ENCODE measurements at places on chromosomes 2 and 18.

GRCh38 chr2:231169488-231169887 lies 28.9 kb upstream of the ARMC9 start:
- no peak for DNase-seq

DNA sequence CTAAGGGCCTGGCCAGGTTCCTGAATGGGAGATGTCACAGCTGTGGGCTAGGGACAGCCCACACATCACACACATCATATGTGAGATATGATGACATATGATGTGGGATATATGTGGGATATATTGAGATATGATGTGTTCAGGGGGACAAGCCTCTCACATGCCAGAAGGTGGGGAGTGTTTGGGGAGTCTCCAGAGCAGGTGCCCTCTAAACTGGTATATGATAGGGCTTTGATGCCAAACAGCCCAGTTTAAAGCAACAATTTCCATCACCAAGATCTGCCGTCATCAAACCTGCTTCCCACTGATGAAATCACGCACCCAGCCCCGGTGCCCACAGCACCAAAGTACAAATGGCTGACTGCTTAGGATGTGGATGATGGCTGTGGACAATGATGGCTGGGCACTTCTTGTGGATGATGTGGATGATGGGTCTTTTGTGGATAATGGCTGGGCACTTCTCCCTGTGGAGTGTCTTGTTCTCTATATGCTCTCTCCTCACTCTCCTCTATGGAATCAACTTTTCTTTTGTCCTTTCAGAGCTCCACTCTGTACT lies 50.9 kb downstream of the FBLN7 start:
- DNase-seq = no peak

DNA sequence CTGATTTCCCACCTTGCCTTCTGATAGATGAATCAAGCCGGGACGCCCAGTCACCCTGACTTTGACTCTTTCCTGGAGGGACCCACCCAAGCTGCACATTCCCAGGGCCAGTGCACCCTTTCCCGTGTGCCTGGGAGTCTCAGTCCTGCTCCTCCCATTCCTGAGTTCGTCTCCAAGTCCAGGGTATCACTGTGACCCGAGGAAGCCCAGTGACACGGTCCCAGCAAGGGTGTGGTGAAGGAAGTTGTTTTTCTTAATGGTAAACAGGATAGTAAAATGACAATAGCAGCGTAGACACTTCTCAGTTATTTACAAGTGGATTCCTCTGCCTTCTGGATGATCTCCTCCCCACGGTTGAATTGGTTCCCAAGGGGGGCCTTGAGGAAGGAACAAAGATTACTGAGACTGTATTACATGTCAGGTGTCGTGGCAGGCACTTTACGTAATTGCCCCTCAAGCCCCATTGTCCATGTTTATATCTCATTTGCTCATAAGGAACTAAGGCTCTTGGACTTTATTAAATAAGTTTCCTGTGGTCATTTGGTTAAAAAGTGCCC lies 123.3 kb downstream of the PRKCE start:
- no peak for DNase-seq

GRCh38 chr2:70043252-70043875 lies 43.9 kb upstream of the PCBP1 start:
- DNase-seq = no peak

DNA sequence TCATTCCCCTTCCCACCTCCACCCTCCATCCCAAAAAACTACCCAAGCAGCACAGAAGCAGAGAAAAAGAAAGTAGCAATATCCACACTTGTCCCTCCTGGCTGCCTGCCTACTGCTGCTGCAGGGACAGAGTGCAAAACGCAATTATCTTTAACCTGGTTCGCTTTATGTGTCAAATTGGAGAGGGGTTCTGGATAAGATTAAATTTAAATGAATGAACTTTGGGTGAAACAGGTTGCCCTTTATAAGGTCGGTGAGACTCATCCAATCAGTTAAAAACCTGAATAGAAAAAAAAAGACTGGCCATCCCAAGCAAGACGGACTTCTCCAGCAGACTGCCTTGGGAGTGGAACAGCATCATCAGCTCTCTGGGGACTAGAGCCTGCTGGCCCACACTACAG lies 62.6 kb downstream of the ANKRD44 start:
- peak; percentile 87 for DNase-seq

- no peak for DNase-seq
These were observed 198.2 kb downstream of the PARD3B start for GRCh38 chr2:204743393-204743960.

GRCh38 chr2:203685081-203685621 lies 21.3 kb upstream of the CD28 start:
- no peak for DNase-seq

DNA sequence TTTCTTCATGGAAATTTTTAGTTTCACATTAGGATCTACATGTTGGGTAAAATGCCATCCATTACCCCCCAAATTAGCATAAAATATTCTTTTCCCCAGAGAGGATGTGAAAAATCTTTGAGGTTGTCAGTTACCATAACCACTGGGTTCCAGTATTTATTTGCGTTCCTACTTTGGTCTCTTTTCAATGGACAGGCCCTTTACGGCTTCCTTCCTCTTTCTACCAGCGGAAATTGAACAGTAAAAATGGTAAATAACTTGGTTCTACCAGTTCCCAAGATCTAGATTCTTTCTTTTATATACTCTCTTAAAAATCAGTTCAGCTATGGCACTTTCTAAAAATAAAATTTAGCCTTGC lies 169.2 kb upstream of the APCDD1 start:
- no peak for DNase-seq

GRCh38 chr2:60586081-60586480 lies 32.6 kb upstream of the BCL11A start:
- no peak for DNase-seq

DNA sequence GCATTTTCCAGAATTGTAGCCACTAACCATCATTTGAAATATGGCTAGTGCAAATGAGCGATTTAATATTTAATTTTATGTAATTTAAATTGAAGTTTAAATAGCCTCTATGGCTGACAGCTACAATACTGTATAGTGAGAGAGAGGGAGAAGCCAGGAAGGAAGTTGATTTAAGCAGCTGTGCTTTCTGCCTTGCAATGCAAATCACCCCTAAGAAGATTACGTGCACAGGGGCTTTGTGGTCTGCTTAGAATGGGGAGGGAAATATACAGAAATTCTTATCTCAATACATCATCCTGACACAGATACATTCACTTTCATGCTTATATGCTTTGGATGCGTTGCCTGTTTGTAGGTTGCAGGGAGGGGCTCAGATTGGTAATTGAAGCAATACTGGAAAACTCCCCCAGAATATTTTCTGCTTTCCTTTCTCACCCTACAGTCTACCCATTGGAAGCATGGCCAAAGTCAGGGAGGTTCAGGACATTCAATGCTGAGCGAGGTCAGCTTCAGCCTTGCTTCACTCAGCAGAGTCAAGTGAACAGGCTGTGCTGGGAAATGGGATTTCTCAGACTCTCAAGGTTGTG lies 674.0 kb downstream of the CNTNAP5 start:
- DNase-seq = no peak

- DNase-seq = no peak
These were observed 348.3 kb upstream of the SOX11 start for GRCh38 chr2:5343785-5344335.

DNA sequence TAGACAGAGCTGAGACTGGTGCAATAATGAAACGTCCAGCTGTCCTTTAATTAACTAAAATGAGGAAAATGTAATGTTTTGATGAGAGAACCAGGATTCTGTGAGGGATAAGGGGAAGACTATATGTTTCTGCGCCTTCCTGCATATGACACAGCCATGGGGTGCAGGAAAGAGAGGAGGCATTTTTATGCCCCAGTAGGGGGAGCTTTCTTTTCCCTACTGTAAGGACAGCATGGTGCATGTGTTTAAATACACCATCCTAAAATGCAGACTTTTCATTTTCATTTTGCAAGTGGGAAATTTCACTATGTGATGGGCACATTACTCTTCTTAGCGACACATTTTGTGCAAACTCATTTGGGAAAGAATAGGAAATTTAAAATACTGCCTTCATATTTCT lies 446.1 kb downstream of the ARHGAP15 start:
- no peak for DNase-seq

GRCh38 chr2:63587814-63588384 lies 378 bp downstream of the WDPCP start:
- peak; percentile 10 for DNase-seq

DNA sequence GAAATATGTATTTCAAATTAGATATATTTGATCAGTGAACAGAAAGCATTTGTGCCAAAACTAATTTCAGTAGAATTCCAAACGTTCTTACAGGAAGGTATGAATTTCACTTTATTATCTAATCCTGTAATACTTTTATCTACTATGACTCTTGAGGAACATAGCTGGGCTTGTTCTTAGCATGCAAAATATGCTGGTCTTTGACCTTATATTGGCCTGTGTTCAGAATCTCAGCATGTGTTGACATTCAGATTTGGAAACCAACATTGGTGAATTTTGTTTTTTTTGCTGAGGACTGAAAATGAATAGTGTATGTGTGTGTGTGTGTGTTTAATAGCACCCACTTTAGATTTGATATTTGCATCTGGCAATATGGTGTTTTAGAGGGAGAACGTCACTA lies 112.2 kb downstream of the MEIS1 start:
- DNase-seq = no peak

DNA sequence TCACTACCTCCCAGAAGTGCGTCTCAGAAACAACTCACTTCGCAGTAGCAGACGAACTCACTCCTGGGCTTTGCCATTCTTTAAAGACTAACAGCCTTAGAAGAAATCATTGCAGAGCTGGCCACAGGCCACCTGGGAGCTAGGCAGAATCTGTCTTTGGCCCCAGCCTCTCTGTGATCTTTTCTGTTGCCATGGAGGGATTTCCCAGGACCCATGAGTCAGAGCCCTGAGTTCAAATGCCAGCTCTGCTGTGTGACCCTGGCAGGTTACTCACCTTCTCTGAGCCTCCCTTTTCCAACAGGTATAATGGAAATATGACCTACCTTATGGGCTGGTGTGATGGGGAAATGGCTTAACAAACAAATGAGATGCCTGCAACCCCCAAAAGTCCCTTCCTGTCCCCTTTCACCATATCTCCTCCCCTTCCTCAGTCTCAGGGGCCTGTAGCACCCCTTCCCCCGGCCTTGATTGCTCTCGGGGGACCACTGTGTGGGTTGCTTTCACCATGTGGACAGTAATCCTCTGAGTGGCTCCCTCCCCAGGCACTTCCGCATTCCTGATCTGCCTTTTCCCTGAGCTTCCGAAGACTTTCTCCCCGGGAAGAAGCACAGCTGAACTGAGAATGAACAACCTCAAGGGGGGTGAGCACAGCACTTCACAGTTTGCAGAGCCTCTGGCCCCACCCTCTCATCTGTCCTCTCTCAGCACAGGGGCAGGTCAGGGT lies 34.0 kb upstream of the SLC66A3 start:
- DNase-seq = no peak

- no peak for DNase-seq
These were observed 5.4 kb downstream of the UBE2F start for GRCh38 chr2:237972211-237972610.

DNA sequence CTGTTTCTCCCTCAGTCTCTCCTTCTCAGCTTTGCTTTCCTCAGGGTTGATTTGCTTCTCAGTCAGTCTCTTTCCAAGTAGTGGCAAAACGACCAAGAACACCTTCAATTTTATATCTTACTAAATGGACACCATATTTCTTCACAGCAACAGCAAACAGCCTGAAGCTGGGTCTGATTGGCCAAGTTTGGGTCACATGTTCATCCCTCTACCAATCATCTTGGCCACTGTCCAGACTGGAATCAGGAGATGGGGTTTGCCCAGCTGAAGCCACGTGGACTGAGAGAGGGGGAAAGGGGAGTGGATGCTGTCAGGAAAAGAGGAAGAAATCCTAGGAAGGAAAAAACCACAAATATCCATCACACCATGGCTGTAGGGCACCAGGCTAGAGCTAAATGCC lies 42.0 kb upstream of the ACMSD start:
- DNase-seq = no peak

DNA sequence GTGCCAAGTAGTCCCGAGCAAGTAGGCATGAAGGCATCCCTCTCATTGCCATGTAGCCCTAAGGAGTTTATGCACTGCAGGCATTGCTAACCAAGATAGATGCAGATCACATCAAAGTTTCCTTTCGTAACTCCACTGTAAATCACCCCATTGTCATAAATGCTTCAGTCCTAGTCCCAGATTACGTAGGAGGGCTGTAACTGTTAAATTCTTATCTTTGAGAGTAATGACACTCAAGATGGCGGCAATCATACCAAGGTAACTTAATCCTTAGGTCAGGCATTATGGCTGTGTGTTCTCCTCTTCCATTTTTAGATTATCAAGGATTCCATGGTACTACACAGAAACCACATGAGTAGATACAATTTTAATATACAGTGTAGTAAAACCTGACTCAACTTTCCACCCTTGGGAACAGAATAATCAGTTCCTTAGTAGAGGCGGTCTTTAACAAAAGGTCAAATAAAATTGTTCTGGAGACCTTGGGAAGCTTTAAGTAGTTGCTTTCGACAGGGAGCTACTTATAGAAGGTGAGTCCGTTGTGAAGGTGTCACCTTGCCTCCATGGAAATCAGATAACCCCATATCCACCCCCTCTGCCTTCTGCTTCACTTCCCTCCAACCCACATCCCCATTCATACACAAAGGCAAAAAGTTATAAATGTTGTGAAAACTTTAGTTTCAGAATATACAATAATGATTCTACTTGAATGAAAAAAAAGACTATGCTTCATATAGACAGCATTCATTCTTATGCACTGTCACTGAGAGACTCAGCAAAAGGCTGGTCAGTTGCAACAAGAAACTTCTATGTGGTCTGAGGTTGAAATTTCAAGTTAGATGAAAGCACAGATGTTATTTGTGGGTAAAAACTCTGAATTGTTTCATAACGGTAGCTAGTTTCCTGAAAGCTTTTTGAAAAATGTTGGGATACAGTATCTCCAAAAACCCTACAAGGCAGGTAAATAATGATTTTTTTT lies 64.8 kb upstream of the GALNT5 start:
- no peak for DNase-seq

DNA sequence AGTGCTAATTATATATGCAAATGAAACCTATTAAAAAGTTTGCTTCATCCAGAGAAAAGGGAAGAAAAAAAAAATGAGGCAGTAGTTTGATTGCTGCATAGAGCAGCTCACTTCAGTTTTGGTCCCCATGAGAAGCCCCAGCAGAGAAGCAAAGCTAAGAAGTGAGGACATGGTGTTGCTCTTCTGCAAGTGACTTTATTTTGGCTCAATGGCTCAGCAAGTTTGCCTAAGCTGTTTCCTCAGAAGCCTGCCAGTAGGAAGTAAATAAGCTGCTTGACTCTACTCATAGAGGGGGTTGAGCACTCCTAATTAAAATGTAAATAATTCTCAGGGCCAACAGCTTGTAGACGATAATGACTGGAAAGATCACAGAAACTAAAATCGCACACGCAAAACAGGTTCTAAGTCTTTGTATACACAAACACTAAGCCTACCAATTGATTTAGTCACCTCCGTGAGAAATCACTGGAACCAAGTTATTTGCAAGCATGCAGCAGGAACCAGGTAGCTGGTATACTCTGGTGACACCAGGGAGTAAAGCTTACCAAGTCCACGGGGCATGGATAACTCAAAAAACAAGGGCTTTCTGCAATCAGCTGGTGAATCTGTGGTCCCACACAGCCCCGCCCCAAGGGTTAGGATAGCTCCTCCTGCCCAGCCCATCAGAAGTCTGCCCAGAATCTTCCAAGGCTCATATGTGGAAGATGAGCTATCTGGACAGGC lies 39.7 kb upstream of the NABP1 start:
- no peak for DNase-seq

Measured in SK-N-DZ (cell line).